ENCODE measurements at places on chromosomes 11 and 22.

DNA sequence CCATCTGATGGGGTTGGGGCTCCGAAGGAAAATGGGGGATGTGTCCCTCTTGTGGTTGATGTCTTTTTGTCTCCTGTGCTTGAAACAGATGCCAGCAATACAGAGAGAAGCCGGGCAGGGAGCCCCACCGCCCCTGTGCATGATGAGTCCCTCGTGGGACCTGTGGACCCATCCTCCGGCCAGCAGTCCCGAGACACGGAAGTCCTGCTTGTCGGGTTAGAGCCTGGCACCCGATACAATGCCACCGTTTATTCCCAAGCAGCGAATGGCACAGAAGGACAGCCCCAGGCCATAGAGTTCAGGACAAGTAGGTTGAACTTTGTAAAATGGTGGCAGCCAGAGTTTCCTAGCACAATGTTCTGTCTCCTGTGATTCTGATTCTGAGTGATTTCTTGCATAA, 91.7 kb upstream of the OR4B1 start:
- no peak for DNase-seq

DNA sequence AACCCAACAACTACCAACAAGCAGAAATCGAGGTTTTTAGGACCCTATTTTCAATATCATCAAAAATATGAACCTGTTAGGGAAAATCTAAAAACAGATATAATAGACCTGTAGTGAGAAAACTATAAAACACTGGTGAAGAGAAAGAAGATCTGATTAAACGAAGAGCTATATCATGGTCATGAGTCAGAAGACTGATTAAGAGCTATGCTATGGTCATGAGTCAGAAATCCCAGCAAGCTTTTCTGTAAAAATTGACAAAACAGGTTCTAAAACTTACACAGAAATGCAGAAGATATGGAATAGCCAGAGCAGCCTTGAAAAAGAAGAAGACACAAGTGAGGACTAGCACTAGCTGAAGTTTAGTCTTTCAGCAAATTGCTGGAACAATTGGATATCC, 345.0 kb downstream of the TBC1D22A start:
- no peak for DNase-seq

GRCh38 chr11:31664129-31664528, 147.0 kb downstream of the PAX6 start:
- DNase-seq = no peak

- DNase-seq = peak; percentile 56
These were observed 43.5 kb downstream of the GGTLC2 start for GRCh38 chr22:22687638-22688500.

DNA sequence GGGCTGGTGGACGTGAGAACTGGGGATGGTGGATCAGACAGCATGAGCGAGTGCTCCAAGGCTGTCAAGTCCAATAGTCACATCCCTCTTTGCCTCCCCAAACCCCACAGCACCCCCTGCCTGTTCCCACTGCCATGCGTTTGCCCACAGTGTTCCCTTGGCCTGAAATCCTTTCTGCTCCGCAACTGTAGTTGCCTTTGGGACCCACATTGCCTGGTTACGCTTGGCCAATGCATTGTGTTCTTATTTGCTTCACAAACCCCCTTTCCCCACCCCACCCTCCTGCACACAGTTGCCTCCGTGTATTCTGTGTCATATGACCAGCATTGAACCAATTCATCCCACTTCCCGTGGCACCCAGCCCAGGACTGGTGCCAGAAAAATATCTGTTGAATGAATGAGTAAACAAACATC, 2.1 kb upstream of the KIAA0930 start:
- DNase-seq = no peak

GRCh38 chr11:66090288-66090687, 20.2 kb downstream of the PACS1 start:
- DNase-seq = no peak

DNA sequence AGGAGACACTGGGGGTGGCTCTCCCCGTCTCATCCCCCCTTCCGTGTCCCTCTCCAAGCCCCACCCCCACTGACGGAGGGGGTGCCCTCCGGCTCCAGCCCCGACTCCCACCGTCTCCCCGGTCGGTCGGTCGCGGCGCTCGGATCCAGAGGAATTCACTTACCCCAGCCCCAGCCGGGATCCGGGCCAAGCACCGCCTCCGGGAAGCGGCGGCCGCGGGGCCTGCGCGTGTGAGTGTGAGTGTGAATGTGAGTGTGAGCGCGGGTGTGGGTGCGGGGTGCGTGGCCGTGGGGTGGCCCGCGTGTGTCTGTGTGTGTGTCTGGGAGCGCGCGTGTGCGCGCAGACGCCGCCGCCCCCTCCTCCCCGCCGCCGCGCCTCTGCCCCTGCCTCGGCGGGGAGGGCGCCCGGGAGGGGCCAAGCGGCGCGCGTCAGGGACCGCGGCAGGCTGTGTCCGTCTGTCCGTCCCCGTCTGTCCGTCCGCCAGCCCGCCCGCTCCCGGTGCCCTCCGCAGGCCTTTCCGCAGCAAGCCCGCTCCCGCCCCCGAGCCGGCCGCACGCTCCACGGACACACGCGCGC, at the start of gene ELFN2:
Gene ELFN2 (minus strand): TSS at position 345 of the 576 bp plus-strand sequence. CDS start 51,945 bp downstream, outside the sequence.
- no peak for DNase-seq

GRCh38 chr11:9973921-9974320, 310.0 kb downstream of the SWAP70 start:
- no peak for DNase-seq

DNA sequence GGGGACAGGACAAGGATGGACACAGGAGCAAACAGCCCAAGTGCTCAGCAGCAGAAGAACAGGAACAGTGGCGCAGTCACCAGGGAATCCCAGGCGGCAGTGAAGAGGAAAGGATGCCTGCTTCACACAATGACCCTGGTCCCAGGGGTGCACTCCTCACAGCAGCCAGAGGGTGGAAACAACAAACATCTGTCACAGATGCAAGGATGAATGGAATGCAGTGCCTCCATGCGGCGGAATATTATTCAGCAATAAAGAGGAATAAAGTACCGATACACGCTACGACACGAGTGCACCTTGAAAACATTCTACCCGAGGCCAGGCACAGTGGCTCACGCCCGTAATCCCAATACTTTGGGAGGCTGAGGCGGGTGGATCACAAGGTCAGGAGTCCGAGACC, 12.7 kb downstream of the CSNK1E start:
- no peak for DNase-seq

DNA sequence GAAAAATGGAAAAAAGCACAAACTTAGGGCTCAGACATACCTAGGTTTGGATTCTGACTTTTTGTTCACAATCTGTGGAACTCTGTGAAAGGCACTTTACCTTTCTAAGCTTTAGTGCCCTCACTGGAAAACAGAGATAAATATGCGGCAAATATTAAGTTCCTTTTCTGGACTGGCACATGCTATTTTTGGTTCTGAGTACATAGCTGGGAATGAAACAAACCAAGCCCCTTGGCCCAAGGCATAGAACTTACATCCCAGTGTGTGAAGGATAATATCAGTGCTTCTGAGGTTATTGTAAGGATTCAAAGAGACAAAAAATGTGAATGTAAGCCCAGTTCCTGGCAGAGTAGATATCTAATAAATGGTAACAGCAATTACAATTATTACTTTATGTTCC, 227.5 kb downstream of the ADAMTS15 start:
- DNase-seq = peak; percentile 79

- DNase-seq = no peak
These were observed 91.1 kb downstream of the MYO18B start for GRCh38 chr22:25833091-25833490.

DNA sequence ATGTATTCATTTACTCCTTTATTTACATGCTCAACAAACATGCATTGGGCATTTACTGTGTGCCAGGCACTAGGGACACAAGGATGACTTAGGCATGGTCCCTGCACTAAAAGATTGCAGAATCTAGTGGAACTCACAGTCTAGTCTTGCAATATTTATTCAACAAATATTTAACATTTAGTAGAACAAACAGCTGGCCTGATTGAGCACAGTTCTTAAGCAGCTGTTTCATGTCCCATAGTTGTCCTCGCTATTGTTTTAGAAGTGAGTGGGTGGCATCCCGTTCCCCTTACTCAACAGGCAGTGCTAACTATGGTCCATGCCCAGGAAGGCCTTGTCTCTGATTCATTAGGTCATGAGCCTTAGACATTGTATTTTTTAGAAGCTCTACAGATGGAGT, 459.9 kb upstream of the CADM1 start:
- peak; percentile 58 for DNase-seq

GRCh38 chr11:102810950-102811660, 13.1 kb upstream of the MMP1 start:
- DNase-seq = peak; percentile 37

DNA sequence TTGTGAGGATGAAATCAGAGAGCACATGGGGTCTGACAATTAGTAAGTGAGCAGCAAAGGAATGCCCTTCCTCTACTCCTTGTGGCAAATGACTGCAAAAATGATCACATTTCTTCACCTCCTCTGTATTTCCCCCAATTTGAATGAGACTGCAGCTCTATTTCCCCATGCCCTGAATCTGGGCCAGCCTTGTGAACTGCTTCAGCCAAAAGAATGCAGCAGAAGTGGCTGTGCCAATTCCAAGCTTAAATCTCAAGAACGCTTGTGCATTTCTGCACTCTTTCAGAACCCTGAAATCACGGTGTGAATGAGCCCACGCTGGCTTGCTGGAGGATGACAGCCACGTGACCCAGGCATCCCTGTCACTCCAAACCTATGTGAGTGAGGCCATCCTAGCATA, 9.9 kb downstream of the SLC43A3 start:
- DNase-seq = no peak

DNA sequence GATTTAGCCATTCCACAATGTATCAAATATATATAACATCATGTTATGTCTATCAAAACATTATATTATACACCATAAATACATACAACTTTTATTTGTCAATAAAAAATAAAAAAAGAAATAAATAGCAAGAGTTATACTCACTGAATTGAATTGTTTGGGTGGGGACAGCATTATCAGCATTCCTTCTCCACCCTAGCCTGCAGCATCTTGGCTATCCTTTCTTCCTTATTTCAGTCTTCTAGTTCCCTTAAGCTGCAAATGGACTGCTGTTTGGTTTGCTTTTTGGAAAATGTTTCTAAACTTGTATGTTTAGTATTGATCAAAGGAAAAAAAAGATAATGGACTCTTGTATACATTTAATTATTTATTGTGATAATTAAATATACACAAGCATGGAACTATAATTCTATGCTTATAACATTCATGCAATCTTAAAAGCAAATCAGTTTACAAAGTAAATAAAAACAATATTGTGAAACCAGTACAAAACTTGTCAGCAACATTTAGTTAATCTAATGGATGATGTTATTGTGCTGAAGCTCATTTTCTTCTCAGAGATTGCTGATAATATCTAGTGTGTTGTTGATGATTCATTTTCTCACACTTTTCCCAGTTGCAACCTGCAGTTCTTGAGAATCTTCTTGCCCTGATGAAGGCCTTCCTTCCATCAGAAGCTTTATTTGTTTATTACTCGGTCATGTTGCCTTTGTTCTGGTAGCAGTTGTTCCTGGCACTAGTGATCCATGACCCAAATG, 5.0 kb downstream of the ARHGAP42 start:
- DNase-seq = no peak

- peak; percentile 75 for DNase-seq
These were observed 3.4 kb downstream of the CCDC89 start for GRCh38 chr11:85682330-85683305.

DNA sequence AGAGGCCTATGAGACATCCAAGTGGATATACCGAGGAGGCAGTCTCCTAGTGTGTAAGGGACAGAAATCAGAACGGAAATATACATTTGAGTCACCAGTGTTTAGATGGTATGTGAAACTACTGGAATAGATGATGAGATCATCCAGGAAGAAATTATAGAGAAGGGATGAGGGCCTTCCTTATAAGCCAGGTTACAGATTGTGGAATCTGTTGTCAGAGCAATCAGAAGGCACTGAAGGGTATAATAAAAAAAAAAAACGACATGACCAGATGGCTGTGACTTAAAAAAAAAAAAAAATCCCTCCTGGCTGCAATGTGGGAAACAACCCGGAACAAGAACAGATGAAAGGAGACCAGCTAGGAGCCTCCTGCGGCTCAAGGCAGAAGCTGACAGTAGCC, 2.7 kb downstream of the MAJIN start:
- DNase-seq = no peak

- DNase-seq = peak; percentile 21
These were observed 8.6 kb downstream of the OAF start for GRCh38 chr11:120219232-120219937.

- DNase-seq = no peak
These were observed 164.3 kb downstream of the PGR start for GRCh38 chr11:100965346-100965745.

DNA sequence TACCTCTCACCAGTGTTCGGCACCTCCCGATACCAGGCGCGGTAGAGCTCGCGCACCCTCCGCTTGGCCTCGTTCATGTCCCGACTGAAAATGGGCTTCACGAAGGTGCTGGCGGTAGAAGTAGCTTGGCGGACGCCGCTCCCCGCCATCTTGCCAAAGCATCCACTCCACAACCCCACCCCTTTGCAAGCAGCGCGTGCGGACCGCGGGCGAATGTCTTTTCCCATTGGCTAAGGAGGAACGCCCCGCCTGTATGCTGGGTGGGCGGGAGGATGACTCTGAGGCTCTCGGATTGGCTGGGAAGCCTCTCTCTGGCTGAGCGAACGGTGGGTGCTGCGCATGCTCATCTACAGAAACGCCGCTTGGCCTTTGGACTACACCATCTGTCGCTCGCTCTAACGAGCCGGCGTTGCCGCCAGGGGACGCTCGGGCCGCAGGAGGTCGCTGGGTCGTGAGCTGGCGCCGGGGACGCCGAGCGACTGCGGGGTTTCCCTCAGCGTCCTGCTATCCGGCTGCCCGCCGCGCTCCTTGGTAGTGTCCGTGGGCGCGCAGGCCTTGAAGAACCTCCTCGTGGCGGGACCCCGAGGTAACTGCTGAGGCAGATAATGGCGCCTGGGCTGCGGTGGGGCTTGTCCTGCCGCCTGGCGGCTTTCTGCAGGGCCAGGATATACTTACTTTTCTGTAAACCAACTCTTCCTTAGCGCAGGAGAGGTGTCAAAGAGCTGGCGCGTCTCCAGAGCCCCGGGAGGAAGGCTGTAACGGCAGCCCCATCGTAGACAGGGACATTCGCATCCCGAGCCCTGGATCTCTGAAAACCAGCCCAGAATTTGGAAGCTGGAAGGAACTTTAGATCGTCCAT, at the start of gene NDUFA6:
Gene NDUFA6 (minus strand): TSS at position 177 of the 859 bp plus-strand sequence. CDS start 28 bp downstream, at position 149.
- peak; percentile 99 for DNase-seq

GRCh38 chr11:103582351-103582909, 454.0 kb upstream of the DDI1 start:
- no peak for DNase-seq

DNA sequence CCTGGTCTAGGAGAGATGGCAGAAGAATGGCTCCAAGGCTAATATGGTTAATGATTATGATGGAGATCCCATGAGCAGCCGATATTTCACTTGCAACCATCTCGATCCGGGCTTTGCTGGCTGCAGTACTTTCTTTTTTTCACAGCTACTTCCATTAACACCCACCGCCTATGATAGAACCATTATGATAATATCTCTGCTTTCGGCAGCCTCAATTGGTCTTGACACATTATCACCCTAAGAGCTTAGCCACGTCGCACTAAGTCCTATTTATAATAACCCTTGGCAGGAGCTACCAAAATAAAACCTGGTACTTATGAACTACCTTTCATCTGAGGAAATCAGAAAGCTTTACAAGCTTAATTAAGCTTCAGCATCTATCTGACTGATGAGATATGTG, 7.6 kb upstream of the FJX1 start:
- no peak for DNase-seq

Data from myocyte (in vitro differentiated cells).